ENCODE measurements at places on chromosomes 16 and 17.

DNA sequence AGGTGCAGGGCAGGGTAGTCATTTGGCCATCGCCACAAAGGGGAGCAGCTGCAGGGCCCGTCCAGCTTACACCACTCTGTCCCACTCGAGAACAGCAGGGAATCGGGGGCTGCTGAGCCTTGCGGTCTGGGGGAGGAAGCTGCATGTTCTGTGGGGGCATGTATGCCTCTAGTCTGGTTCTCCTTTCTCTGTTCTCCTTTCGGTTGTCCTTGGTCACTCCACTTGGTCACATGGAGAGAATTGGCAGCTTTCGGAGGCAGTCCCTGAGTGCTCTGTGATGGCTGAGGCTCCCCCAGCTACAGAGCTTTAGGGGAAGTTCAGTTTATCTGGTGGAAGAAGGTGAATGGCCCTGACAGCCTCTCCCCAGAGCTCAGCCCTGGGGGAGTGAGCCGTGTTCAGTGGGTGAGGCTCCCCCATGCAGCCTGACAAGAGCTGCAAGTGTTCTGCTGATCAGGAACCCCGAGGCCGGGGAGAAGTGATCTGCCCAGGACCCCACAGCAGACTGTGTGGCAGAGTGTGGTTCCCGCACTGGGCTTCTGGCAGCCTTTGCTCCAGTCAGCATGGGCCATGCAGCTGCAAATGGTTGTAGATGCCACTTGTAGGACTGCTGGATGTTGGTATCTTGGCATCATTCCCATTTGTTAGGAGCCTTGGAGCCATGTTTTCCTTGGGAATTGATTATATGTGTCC is 22.3 kb upstream of the SMPD3 start:
- DNase-seq = no peak

GRCh38 chr17:3912827-3913226 is 3.4 kb downstream of the P2RX1 start:
- no peak for DNase-seq

DNA sequence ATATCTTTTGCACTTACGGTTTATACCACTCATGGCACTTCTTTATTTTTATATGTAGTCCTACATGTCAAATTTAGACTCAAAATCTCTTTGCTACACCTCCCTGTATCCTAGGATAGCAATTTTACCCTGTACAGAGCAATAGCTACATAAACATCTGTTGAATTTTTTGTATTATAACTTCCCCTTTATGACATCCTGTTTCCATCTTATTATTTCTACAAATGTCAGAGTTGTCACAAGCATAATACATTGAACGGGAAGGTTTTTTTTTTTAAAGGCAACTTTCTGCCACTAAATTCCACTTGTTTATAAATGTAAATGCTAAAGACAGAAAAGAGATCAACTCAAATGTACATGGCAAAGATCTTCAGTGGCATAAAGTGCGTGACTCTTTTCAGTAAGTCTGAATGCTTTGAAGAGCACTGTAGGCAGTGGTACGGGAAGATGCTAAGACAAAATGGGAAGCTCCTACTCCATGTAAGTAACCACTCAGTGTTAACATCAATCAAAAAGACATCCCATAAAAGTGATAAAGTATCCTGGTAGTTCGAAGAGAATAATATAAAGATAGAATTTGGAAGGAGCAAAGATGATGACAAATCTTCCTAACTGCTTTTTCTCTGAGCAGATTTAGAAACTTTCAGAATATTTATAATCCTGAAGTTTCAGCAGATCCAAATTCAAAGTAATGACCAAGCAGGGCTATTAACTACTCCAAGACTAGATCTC is 26.8 kb downstream of the GNA13 start:
- DNase-seq = no peak

GRCh38 chr16:51839727-51840462 is 688.8 kb upstream of the SALL1 start:
- DNase-seq = no peak

DNA sequence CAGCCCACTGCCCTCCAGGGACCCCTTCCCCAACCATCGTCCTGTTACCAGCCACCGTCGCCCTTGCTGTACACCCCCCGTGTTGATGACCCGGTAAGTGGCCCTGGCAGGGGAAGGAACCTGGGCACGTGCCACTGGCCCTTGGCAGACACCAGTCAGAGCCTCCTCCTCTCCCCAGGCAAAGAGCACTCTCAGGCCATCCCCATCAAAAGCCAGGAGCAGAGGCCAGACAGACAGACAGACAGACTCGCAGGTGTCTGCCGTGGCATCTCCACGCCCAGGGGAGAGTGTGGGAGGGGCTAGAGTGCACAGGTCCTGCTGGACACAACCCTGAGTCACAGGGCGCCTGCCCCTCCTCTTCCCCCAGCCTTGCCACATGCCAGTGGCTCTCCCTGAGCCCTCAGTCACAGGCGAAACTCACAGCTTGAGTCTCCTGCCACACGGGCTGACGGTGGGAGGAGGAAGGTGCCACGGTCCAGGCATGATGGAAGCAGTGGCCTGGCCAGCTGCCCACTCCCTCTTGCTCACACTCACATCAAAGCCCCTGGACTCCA is 7.8 kb downstream of the CLCN7 start:
- no peak for DNase-seq

DNA sequence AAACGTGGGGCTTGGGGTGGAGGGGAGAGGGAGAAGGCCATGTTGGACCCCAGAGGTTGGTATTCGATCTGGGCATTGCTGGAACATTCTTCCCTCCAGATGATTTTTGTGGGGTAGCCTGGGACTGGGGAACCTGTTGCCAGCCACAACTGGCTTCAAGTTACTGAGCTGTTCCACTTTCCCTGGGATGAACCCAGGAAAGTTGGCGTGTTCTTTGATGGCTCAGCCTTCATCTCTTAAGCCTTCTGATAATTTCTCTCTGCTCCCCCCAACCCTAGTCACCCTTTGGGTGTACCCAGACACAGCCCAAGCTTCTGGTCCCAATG is 2.1 kb downstream of the TBX21 start:
- DNase-seq = no peak

DNA sequence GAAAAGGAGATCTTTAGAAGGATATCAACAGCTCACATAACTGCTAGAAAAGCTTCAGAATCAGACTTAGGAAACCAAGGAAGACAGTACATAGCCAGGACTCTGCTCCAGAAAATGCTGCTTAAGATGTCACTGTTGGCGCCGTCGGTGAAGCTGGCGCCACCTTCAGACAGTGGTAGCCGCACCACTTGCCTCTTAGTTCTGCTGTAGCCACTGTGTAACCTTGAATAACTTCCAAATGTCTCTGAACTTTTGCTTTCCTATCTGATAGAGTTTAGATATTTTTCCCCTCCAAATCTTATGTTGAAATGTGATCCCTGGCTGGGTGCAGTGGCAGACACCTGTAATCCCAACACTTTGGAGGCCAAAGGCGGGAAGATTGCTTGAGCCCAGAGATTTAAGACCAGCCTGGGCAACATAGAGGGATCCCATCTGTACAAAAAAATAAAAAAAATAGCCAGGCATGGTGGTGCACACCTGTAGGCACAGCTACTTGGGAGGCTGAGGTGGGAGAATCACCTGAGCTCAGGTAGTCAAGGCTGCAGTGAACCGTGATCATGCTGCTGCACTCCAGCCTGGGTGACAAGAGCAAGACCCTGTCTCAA is 6.3 kb upstream of the USP31 start:
- DNase-seq = no peak

- no peak for DNase-seq
Observed at GRCh38 chr16:74078511-74079231, 217.9 kb upstream of the PSMD7 start.

- no peak for DNase-seq
Observed at GRCh38 chr16:12613131-12613991, 190.3 kb downstream of the CPPED1 start.

- DNase-seq = no peak
Observed at GRCh38 chr17:35147375-35147905, at the start of gene UNC45B. Gene UNC45B, plus strand, starts transcription at chr17:35147817. Its CDS starts 447 bp downstream, at chr17:35148264.

DNA sequence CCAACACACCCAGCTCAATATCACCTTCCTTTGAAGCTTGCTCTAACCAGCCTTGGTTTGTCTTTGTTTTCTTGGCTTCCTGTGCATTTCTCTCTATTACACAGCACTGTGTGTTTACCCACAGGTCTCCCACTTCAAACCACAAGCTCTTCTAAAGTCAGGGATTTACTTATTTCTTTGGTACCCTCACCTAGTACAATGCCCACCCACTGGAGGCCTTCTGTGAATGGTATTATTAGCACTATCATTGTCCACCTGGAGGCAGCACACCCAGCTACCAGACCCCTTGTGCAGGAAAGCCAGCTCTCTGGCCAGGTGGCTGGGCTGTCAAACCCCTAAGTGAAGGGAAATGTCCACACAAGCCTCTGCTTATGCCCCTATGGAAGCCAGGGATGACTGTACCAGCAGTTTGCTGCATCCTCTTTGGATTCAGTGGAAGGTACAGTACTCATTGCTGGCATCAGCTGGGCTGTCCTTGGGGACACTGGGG is 9.4 kb upstream of the TOP2A start:
- no peak for DNase-seq

DNA sequence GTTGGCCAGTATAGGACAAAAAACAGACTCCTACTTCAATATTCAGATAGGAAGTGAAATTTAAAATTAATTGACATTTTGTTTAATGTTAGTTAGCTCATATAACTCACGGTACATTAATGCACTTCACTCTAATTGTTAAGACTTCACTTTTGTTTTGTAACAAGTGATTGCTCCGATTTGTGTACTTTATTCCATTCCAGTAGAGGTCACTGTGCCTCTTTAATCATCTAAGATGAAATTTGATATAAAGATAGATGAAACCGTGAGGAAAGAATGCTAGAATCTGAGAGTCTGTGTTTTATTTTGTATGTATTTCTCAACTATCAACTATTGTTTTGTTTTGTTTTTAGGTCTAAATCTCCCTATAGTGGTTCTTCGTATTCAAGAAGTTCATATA is 29.0 kb downstream of the RBBP6 start:
- no peak for DNase-seq

DNA sequence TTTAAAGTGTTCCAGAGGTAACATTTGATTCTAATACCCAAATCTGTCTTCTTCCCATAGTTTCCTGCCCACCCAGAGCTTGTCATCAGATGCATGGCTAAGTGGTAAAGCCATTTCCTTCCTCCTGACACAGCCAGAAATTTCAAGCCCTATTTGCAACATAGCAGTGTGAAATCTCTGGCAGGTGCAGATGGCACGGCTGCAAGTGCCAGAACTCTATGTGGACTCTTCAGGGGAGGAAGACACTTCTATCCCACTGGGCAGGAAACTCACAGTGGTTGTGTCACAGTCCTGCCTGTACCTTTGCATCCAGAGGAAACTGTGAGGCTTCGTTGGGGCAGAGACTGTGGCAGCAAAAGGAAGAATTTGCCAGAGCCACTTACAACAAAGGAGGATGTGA is 13.2 kb downstream of the DYNLRB2 start:
- no peak for DNase-seq

- DNase-seq = no peak
Observed at GRCh38 chr17:5331506-5331905, 49.4 kb downstream of the RABEP1 start.

GRCh38 chr17:75124041-75124818 is 7.3 kb downstream of the NT5C start:
- no peak for DNase-seq

Data from spinal cord (tissue), 10 donors.